Activated CD4-positive, alpha-beta T cell treated with anti-CD3 and anti-CD28 coated beads for 1 hour (primary cell): ENCODE measurements at places on chromosomes 3 and 15.

GRCh38 chr3:17655743-17656142 lies 86.7 kb downstream of the TBC1D5 start:
- DNase-seq, result no peak

GRCh38 chr3:157441102-157441624 lies 4.5 kb downstream of the PTX3 start:
- DNase-seq, result no peak

DNA sequence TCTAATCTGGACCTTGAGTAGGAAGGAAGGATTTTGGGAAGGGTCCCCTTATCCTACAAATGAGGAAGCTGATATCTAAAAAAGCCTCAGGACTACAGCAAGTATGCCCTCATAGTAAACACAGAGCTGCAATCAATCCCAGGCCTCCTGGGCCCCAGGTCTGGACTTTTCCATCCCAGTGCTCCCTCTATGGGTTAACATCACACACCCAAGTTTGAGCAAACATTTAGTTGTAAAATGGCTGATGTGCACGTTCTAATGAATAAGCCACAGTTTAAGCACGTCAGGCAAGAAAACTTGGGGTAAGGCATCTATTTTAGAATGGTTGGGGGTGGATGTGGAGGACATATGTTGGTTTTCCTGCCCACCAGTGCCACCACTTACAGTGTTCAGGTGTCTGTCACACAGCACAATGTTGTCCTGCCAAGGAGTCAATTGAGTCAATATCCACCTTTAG lies 44.3 kb upstream of the UBE2E1 start:
- DNase-seq, result no peak

DNA sequence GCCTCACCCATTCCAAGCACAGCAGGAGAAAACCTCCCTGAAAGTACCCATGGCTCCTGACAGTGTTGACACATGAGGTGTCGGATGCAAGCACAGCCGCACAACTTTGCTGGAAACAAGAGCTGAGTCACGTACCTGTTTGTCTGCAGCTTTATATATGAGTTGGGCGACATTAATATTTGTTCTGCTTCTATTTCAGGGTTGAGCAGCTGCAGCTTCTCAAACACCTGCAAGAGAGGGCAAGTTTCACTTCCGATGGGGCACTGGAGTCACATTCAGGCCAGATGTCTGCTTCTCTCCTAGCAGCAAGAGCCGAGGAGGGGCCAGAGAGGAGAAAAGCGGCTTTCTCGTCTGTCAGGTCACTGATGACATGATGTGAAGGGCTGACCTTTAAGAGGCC lies 88.0 kb downstream of the NUP210 start:
- no peak for DNase-seq

DNA sequence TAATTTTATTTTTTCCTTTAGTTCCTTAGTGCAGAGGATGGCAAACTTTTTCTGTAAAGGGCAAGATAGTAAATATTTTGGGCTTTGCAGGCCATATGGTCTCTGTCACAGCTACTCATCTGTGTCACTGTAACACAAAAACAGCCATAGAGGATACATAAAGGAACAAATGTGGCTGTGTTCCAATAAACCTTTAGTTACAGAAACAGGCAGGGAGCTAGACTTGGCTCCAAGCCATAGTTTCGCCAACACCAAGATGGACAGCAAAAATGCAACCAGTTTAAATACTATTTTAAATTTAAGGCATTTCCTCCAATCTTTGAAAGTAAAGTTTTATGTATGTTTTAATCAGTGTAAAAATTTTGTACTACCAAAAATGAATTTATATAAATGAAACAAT lies 753.4 kb downstream of the FHIT start:
- no peak for DNase-seq

DNA sequence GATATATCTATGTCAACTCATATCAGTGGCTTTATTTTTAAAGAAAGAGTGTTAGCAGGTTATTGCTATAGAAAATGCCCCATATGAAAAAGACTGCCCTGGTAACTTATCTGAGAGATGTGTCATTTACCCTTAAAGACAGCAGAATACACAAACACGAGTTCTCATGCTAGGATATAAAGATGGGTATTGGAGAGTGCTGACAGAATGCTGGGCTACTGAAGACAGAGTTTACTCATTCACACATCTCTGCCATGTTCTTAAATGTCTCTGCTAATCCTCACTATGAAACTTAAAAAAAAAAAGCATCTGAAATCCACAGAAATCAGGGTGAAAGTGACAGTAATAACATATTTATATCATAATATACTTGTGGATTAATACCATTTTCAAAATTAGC lies 126.7 kb downstream of the FOXP1 start:
- no peak for DNase-seq

DNA sequence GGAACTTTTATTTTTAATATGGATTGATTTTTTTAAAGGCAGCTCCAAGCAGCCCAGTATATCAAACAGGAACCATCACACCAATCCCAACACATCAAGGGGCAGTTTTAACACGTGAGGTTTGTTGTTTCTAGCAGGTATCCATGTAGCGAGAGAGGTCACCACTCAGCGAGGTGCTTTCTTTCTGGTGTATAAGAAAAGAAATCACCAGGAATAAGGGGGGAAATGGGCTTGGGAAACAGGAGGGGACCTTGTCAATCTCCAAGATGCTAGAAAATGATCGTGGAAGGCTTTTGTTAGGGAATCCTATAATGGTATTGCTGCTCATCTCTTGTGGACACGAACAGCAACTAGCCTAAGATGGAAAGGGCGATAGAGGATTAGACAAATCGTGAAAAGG lies 402.9 kb upstream of the ATP11B start:
- DNase-seq, result no peak

- DNase-seq, result no peak
Observed at GRCh38 chr3:60262546-60262945, 988.7 kb downstream of the FHIT start.

DNA sequence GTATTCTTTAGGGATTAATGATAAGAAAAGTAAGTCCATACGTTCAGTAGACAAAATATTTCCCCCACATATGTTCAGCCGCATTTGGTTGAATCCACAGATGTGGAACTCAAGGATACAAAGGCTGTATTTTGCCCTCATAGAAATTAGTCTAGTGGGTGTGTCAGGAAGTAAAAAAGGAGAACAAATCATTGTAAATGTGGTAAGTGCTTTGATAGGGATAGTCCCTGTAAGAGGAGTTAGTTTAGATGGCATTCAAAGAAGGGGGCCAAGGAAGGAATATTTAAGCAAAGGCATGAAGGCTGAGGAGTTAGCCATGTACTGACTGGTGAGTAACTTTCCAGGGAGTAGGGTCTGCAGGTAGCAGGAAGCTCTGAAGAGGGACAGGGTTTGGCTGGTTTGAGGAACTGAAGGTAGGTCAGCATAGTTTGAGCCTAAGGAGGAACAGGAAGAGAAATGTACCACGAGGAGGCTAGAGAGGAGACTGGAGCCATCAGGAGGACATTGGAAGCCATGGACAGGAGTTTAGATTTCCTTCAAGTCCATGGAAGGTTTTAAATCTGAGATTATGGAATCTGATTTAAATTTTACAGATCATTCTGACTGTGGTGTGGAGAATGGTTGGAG lies 98.8 kb downstream of the MME start:
- no peak for DNase-seq

DNA sequence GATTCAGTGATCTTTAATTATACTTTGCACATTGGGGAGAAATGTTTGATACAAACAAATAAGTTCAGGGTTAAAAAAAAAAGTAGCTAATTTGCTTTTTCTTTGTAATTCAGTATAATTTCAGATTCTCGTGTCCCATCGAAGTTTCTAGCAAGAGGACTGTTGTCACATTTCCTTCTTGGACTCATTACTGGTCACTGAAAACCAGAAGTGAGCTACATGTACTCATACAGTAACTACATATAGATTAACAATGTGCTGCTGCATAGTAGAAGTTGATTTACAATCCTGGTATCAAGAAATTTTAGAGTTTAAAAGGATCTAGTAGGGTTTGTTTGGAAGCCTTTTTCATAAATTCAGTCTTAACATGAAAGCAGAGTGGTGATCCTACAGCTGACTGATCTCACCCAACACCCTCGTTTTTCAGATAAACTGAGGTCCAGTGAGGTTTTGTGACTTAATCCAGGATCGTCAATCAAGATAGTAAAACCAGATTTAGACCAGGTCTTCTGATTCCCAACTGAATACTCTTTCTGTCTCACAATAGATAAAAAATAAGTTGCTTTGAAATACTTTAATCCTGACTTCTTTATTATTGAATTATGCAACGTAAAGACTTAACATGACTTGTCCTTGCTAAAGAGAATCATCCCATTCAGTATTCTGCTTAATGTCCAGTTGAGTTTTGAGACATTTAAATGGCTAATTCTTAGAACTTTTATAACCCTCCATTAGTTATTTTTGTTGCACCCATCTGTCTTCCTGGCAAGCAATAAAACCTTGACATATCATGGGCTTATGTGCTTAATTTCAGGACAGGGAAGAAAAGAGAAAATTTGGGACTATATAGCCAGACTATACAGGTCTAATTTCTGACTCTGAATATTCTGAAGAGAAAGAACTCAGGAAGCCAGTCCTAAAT lies 2.8 kb downstream of the SEC62 start:
- DNase-seq, result no peak

- DNase-seq, result no peak
Observed at GRCh38 chr15:52103217-52104207, 9.1 kb downstream of the BCL2L10 start.

GRCh38 chr3:73070675-73071575 lies 9.5 kb downstream of the EBLN2 start:
- DNase-seq, result no peak

- no peak for DNase-seq
Observed at GRCh38 chr3:16936676-16937230, 52.0 kb downstream of the PLCL2 start.

- no peak for DNase-seq
Observed at GRCh38 chr3:59608356-59608755, 558.5 kb upstream of the CFAP20DC start.

- DNase-seq, result no peak
Observed at GRCh38 chr15:48046813-48047438, 73.9 kb upstream of the SLC24A5 start.

GRCh38 chr3:48696601-48697000 lies 10.9 kb upstream of the NCKIPSD start:
- no peak for DNase-seq

- DNase-seq, result no peak
Observed at GRCh38 chr3:114363554-114364202, 69.8 kb downstream of the TIGIT start.

DNA sequence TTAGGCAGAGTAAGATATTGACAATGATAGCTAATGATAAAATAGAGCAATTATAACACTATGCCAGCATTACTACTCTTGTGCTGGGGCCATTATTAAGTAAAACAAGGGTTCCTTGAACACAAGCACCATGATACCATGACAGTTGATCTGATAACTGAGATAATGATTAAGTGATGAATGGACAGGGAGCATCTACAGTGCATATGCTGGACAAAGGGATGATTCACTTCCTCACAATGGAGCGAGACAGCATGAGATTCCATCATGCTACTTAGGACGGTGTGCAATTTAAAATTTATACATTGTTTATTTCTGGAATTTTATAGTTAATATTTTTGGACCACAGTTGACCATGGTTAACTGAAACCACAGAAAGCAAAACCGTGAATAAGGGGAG lies 156.6 kb downstream of the FHIT start:
- DNase-seq, result no peak

- no peak for DNase-seq
Observed at GRCh38 chr3:71197841-71198565, 385.5 kb downstream of the FOXP1 start.

DNA sequence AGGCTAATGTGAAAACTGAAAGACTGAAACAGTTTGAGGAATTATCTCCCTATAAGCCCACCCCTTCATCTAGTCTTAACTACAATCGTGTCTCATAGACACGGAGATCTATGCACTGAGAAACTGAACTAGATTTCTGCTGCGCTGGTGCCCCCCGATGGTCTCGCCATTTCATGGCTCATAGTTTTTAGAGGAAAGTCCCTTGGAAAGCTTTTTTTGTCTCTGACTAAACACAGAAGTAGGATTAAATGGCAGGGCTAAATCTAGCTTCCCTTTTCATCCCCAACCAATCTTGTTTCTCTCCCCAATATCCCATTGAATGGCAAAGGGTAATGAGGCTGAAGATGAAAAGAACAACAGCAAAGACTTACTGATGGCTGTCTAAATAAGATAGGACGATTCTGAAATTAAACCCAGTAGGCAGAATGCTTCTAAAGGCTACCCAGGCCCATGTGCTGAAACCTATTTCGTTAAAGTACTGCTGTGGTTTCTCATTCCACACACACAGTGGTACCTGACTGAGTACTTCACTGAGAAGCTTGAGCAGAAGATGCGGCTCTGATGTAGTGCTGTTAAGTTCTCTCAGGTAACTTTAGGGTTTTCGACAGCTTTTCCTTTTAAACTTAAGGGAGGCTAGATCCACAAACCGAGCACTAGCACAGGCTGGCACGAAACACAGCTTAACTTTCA lies 142.7 kb downstream of the GADL1 start:
- peak; percentile 42 for DNase-seq

DNA sequence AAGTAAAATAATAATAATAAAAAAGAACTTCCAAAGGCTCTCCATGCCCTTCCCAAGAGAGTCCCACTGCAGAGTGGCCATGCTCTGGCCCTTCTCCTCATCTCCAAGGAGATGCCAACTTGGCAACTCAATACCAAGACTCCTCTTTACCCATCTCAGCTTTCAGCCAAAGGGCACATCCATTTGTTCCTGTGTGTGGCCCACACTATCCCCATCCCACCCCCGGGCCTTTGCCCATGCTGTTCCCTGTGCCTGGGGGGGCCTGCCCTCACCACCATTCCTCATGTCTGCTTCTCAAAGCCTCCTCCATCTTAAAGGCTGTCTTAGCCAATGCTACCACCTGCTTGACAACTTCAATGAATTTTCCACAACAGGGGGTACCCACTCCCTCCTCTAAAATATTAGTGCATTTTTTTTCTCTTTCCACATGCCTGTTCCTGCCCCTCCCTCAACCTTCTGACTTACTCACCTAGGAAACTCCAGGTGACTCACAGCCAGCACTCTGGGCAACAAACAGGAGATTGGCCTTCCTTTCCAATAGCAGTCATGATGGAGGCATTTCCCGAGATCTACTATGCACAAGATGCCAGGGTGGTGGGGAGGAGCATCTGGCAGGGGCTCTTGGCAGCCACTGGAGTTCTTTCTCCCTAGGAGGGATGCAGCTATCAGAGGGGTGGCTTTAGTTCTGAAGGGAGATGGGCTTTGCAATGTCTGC lies 109.4 kb upstream of the SMAD3 start:
- DNase-seq, result no peak

GRCh38 chr3:121836481-121836880 lies 1.5 kb downstream of the EAF2 start:
- DNase-seq, result no peak

DNA sequence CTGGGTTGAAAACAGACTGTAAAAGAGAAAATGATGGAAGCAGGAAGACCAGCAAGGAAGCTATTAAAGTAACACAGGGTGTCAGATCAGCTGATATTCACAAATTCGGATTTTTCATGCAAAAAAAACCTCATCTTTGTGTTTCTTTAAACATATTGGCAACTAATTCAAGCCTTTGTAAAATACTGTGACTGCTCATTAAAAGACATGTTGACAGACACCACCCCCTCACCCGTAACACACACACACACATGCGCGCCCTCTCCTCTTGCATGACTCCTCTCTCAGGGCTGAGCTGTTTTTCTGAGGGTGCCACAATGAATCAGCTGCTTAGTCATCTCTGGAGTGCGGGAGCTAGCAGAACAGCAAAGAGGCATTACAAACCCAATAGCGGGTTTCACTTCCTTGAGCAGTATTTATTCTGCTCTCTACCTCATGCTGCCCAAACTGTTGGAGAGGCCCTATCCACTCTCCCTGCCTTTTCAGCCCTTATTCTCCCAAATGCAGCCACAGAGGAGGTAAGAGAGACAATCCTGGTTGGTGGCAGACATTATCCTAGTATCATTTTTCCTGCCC lies 35.8 kb upstream of the CCDC80 start:
- peak; percentile 66 for DNase-seq

GRCh38 chr3:29064085-29064484 lies 216.8 kb upstream of the RBMS3 start:
- no peak for DNase-seq
